ENCODE measurements at places on chromosomes 16 and 17.
A peak's percentile ranks its signal among the peaks of the same experiment; 100 is the strongest.

DNA sequence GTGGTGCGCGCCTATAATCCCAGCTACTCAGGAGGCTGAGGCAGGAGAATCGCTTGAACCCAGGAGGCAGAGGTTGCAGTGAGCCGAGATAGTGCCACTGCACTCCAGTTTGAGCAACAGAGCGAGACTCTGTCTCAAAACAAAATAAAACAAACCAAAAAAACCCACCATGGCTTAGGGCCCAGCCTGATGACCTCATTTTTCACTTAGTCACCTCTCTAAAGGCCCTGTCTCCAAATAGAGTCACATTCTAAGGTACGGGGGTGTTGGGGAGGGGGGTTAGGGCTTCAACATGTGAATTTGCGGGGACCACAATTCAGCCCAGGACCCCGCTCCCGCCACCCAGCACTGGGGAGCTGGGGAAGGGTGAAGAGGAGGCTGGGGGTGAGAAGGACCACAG is 1.4 kb upstream of the STH start:
- no peak for DNase-seq

DNA sequence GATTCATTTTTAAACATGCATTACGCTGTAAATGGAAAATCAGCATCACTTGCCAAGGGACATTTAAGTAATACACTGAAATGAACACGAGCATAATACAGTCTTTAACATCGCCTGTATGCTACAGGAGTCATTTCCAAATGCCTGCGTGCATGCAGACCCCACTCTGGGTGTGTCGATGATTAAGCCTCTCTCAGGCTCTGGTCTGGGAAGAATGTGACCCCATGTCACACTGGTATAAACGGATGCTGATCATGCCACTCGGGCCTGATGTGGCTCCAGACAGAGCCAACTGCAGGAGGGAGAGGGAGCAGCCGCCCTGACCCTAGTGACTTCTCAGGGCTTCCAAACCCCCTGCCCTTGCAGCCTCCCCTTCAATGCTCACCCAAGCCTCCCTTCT is 10.8 kb downstream of the EMP2 start:
- DNase-seq: no peak

- DNase-seq: no peak
Observed at GRCh38 chr17:46108120-46108519, 85.1 kb downstream of the KANSL1 start.

DNA sequence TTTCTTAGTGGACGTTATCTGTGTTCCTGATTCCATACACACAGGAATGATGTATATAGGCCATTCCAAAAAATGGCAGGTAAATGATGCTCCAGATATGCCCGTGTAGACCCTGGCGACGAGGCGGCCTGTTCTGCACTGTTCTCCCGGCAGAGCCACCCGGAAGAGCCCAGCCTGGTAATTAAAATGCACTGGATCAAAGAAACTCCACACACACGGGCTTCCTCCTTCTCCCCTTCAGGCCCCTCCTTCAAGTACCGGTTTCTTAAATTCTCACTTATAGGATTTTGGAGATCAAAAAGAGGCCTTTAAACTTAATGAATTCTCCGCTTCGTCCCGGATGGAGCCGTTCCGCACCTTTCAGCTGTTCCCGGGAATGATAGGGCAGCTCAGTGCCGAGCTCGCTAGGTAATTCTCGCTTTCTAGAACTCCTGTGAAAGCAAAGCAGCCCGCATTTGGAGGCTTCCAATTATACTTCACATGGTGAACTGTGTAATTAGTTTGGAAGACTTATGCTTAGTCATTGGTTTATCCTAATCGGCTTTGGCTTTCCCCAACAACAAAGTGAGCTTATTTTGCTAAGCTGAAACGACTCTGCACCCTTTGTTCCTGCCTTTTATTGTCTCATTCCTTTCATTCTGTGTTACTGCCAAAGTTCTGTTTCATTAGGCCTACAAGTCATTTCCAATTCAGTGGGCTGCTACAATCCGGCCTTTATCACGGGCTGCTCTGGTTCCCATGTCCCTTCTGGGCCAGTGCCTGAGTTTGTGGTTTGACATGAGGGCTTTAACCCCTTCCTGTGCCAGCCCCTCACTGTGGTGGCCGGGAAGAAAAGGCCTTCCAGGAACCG is 150.0 kb downstream of the MSI2 start:
- peak; percentile 17 for DNase-seq

- no peak for DNase-seq
Observed at GRCh38 chr16:67965668-67966548, 2.5 kb downstream of the SLC12A4 start.

DNA sequence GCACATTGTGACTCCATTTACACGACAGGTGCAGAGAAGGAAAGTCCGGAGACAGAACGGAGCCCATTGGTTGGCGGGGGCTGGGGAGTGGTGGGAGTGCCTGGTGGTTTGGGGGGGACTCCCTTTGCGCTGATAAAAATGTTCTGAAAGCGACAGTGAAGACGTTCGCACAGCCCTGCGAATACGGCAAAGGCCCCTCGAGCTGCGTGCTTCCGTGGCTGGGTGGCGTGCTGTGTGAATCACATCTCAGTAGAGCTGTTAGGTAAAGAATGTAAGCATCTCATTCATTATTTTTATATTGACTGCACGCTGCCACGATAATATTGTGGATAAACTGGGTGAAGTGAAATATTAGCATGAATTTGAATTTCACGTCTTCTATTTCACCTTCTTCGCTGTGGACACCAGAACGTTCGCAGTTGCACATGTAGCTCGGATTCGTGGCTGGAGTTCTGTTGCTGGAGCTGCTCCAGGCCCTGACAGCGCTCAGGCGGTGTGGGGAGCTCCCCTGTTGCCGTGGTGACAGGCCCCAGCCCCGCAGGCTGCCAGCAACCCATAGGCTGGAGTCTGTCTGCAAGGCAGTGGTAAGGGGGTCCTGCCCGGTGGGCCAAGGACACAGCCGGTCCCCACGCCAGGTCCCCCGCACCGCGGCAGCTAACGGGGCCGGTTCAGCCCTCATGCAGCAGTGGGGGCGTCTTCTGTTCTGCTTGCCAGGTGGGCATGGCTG is 44.6 kb downstream of the SOX8 start:
- DNase-seq: no peak

DNA sequence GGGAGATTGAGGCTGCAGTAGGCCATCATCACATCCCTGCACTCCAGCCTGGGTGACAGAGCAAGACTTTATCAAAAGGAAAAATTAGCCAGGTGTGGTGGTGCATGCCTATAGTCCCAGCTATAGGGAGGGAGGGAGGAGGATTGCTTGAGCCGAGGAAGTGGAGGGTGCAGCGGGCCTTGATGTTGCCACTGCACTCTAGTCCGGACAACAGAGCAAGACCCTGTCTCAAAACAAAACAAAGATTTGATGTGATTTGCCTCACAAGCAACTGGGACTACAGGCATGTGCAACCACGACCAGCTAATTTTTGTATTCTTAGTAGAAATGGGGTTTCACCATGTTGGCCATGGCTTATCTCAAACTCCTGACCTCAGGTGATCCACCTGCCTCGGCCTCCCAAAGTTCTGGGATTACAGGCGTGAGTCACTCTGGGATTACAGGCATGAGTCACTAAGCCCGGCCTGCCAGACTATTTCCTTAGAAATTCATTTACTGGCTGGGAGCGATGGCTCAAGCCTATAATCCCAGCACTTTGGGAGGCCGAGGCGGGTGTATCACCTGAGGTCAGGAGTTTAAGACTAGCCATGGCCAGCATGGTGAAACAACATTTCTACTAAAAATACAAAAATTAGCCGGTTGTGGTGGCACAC is 11.5 kb downstream of the UBE2G1 start:
- no peak for DNase-seq

DNA sequence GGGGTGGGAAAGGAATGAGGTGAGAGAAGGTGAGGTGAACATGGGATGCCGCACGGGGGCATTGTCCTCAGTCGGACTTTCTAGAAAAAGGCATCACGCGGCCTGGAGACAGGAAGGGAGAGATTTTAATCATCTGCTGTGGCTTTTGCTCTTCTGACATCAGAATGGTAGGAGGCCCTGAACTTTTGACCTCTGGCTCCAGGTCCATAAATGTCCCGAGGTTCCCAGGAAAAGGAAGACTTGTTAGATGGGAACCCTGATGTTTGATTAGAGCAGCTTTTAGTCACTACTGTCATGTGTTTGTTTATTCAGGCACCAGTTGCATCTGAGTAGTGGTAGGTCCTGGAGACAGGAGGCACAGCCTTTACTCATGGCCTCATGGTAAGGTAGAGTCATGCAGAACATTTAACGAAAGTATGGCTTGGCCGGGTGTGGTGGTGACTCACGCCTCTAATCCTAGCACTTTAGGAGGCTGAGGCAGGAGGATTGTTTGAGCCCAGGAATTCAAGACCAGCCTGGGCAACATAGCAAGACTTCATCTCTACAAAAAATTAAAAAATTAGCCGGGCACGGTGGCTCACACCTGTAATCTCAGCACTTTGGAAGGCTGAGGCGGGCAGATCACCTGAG is 203.1 kb downstream of the MSI2 start:
- no peak for DNase-seq

DNA sequence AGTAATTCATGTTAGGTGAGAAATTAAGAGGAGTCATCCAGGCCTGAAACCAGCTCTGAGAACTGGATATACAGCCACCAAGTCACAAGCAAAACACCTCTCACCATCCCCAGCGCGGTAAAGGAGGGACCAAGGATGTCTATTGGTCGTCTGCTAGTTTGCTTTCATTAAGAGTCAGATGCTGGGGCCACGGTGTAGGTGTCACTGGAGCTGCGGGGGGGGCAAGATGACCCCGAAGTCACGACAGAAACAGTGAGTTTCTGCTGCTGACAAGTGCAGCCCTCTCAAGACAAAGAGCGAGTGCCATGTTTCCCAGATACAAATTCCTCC is 790 bp downstream of the NCBP3 start:
- no peak for DNase-seq

GRCh38 chr17:79563237-79564013 is 47.4 kb downstream of the RBFOX3 start:
- DNase-seq: no peak

DNA sequence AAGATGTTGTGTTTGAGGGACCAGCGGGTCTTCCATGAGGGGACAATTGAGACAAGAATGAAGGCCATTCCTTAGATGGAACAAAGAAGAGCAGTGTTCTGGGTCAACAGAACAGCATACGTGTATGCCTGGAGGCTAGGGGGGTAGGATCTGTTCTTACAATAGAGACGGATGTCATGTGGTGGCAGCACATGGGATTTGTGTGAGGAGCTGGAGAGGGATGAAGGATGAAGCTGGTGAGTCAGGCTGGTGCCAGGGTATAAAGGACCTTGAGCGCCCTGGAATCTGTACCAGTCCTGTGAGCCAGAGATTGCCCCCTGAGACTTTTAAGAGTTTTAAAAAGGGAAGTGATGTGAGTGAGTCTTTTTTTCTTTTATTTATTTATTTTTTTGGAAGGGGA is 22.8 kb upstream of the WFDC1 start:
- DNase-seq: no peak

GRCh38 chr17:50127697-50128361 is 2.1 kb downstream of the SAMD14 start:
- no peak for DNase-seq

DNA sequence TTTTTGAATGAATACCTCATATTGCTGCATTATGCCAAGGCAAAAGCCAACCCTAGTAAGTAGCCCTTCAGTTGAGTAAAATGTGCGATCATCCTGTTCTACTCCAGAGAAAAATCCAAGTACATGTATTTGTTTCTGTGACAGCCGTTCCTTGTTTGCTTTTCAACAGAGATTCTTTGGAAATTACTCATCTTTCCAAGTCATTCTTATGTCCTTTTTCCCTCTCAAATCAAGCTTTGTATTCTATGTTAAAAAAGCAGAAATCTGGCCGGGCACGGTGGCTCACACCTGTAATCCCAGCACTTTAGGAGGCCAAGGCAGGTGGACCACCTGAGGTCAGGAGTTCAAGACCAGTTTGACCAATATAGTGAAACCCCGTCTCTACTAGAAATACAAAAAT is 112.9 kb upstream of the HAS3 start:
- no peak for DNase-seq

- peak; percentile 77 for DNase-seq
Observed at GRCh38 chr16:28623172-28623711, 13.4 kb upstream of the SULT1A1 start.

- DNase-seq: no peak
Observed at GRCh38 chr17:1031711-1032110, 34.8 kb downstream of the TIMM22 start.

GRCh38 chr17:18854956-18855355 is 3.0 kb upstream of the PRPSAP2 start:
- no peak for DNase-seq

DNA sequence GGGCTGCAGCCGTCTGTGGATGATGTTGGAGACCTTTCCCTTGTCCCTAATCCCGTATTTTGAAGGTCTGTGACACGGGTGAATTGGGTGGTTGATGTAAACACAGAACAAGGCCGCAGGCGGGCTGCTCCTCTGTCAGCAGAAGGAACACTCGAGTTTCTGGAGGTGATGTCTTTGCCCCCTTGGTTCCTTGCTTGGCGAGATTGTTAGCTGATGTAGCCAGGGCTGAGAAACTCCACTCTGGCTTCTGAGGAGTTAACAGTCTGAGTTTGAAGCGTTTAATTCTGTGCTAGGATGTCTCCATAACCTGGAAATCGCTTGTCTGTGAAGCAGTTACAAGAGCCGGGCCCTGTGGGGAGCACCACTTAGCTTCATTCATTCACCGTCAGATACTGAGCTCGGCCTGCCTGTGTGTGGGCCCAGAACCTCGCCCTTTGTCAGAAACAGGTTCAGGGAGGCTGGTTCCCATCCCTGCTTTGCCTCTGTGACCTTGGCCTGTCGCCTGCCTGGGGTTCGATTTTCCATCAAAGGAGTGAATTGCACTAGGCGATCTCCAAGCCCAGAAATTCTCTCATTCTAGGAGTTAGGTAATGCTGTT is 1.3 kb downstream of the MAPK8IP3 start:
- DNase-seq: no peak

- DNase-seq: peak; percentile 79
Observed at GRCh38 chr16:28935924-28936783, 4.4 kb downstream of the CD19 start.

GRCh38 chr17:56594320-56595107 is 1.0 kb downstream of the NOG start:
- DNase-seq: no peak

- no peak for DNase-seq
Observed at GRCh38 chr17:550041-550398, 164.6 kb downstream of the VPS53 start.

DNA sequence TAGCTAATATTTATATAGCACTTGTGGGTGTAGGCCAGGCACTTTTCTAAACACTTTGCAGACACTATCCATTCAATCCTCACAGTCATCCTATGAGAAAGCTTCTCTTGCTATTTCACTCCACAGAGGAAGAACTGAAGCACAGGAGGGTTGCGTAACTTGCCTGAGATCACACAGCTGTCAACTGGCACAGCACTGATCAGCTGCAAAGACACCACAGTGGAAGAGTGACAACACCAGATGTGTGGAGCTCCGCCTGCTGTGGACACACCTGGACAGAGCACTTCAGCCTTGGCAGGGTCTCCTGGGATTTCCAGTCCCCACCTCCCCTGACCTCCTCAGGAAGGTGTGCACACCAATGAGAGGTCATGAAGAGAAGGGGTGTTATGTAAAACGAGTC is 13.3 kb upstream of the CNEP1R1 start:
- DNase-seq: no peak
